Central memory CD4-positive, alpha-beta T cell (primary cell): ENCODE measurements at places on chromosomes 4 and X.

- peak; percentile 28 for DNase-seq
These were observed 71.0 kb downstream of the AFF1 start for GRCh38 chr4:87005690-87006425.

DNA sequence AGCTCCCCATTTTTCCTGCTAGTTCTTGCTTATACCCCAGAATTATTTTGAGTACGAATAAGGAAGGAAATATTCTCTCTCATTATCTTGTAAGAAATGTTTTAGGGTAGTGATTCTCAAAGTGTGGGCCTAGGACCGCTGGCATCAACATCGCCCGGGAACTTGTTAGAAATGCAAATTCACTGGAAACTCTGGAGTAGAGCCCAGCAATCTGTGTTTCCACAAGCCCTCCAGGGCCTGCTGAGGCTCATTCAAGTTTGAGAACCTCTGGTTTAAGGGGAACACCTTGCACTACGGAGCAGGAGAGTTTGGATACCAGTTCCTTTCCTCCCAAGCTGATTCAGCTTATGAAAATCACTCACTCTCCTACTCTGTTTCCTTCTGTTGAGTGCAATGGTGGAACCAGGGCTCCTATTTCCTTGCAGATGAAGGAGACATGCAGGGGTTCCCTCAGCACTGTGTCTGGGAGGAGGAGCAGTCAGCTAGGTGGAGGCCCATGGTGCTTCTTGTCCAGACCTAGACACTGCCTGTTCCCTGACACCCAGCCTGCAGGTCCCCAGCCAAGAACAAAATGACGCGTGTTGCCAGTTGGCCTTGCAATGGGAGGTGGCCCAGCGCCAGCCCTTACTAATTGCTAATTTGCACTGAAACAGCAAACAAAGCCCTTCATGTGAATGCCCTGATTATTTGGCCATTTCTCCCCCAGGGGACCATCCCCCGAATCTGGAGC is 68.5 kb downstream of the CYTL1 start:
- no peak for DNase-seq

DNA sequence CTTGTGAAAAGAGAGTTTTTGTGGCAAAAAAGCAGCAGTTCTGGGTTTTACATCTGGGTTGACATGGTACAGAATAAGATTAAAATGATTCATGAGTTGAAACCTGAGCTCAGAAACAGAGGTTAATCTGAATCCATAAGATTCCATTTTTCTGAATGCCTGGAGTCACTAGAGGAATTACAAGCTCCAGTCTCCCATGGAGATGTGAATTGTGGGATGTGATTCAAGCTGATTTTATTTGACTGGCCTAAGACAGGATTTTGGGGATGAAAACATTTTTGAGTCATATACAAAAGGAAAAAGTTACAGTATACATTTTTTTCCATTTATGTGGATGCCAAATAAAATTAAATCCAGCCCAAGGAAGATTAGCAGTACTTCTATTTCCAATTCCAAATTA is 161.1 kb downstream of the RBM46 start:
- DNase-seq, result no peak

DNA sequence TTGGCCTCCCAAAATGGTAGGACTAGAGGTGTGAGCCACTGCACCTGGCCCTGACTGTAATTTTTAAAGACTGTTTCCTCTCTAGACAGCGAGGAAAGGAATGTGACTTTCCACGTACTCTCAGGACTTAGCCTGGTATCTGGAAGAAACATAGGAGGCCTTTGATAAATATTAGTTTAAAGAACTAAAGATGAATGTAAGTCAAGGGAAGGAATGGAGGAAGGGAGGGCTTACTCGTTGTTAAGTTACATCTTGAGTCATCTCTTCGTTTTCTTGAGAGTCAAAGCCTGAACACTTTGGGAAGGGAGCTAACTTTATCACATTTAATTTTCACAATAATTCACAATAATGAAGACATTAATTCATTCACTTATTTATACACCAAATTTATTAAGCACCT is 7.2 kb upstream of the LNX1 start:
- no peak for DNase-seq

DNA sequence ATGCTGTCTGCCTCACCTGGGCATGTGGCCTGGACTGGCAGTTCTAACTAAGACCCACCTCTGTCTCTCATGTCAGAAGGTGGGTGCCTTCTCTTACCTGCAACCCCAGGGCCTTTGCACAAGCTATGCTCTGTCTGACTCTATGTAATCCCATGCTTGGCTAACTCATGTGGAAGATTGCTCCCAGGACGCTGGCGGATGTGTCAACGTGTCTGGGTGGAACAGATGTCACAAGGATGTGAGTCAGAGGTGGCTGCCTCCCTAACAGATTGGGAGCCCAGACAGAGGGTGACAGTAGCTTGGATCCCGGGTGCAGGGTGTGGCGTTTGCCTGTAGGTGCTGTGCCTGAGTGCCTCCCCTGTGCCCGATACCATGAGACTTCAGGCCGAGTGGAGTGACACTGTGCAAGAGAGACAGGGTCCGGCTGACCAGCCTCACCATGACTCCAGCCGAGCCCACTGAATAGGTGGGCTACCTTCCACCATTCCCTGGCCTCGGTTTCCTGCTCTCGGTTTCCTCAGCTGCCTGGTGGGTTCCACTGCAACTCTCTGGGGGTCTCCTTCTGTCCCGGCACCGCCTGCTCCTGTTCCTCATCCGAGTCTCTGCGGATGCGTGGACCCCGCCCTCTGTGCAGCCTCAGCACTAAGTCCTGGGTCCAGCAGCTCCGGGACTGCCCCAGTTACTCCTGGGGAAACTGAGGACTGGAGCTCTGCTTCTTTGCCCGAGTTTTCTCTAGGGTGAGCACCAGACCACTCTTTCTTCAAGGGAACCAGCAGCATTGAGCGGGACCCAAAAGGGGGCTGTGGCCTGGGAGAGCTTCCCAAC is 11.0 kb downstream of the SH3BP2 start:
- DNase-seq, result no peak

DNA sequence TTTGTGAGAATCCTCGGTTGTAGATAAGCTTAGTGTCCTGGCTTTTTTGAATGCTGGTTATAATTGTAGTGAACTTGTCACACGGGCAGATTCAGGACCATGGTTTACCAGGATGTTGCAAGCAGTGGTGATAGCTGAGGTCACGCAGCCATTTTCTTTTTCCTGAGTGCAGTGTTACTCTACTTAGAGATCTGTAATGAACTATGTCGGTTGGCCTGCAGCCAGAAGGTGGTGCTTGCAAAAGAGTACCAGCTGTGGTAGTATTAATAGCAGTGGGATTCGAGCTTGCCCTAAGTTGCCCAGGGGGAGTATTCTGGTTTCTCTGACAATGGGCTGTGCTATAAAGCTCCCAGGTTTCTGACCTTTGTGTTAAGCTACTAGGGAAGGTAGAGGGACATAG is 368.9 kb downstream of the SLITRK2 start:
- no peak for DNase-seq

DNA sequence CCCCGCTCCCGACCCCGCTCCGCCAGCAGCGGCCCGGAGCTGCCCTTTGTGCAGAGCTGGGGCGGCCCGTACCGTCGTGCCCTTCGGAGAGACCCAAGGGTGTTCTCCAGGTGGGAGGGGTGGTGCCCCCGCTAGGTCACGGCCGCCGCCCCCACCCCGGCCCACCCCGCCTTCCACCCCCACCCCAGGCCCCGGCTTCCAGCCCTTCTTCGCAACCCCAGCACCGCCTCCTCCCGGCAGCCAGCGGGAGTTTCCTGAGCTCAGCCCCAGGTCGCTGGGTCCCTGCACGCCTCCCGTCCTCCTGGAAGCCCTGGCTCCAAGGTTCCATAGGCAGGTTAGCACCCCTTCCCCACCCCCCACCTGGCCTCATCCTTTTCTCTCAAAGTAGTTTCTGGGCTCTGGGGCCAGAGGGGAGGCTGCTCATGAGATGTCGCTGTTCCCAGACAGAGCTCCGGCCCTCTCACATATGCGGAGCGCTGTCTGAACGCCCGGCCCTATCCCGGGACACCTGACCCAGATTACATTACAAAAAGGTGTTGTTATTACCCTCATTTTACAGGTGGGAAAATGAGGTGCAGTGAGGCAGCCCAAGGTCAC is 25.2 kb upstream of the FGFR3 start:
- no peak for DNase-seq
